ENCODE measurements at places on chromosomes 1 and 21.

DNA sequence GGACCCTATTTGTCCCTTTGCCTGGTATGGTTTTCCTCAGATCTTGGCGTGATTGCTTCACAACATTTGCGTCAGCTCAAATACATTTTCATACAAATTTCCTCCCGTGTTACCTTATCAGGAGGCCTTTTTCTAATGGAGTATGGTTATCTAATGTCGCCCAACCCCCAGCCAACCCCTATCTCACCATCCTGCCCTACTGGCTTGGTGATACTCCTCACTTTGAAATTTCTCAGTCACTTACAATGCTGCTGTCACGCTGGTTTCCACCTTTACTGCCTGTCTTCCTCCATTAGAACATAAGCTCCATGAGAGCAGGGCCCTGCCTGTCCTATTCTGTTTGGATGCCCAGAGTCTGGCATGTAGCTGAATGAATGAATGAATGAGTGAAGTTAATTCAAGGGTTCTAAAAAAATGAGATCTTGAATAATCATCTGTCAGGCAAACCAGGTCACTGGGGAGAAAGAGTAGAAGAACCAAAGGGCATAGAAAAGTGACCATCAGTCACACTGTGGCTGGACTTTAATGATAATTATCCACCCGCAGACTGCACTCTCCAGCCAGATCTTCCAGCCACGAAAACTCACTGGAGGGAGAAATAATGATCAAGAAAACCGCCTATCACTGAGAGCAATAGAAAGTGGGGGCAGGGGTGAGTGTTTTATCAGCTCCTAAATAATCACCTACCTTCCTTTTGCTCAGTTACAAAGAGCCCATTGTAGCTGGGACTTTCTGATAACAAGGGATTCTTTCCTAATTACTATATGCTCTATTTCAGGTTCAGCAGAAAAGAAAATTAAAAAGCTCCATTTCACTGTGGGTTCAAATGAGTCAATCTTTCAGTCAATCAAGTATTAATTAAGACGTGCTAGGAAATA, 21.3 kb downstream of the KIAA0040 start:
- H3K4me1 ChIP-seq, result peaks cover 26% of the 10 kb centered on the region
- H3K4me3 ChIP-seq, result no peak overlapping the region
- no peaks in the 10 kb centered on the region for H3K27me3 ChIP-seq
- DNase-seq, result no peak
- peaks cover 33% of the 10 kb centered on the region for H3K36me3 ChIP-seq

DNA sequence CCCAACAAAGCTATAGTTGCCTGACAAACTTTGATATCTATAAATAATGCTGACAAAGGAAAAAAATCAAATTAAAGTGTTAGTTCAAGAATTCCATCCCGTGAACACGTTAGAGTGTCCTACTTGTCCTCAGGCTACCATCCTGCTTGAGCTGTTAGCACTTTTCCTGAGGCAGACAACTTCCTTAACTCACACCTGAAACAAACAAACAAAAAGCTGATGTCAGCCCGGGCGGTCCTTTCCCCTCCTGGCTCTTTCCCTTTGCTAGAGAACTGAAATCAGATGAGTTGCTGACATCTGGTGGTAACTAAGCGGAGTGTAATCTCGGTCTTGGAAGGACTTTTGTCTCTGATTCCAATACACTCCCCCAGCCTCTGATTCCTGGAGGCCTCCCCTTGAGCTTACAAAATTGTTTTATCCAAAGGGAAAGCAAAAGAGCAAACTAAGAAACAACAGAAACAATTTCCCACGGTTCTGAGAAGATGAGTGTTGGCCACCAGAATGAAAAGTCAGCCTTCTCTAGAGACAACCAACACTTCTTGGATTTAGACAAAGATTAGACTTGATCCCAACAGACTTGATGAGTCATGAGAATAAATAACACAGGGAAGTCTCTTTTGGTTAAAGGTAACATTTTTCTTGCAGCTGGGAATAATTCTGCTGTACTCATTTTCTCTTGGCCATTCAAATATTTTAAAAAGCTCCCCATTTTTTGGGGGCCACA, 135.4 kb downstream of the PROX1 start:
- DNase-seq, result no peak
- no peaks in the 10 kb centered on the region for H3K27me3 ChIP-seq
- no peaks in the 10 kb centered on the region for H3K36me3 ChIP-seq
- no peak overlapping the region for H3K27ac ChIP-seq

DNA sequence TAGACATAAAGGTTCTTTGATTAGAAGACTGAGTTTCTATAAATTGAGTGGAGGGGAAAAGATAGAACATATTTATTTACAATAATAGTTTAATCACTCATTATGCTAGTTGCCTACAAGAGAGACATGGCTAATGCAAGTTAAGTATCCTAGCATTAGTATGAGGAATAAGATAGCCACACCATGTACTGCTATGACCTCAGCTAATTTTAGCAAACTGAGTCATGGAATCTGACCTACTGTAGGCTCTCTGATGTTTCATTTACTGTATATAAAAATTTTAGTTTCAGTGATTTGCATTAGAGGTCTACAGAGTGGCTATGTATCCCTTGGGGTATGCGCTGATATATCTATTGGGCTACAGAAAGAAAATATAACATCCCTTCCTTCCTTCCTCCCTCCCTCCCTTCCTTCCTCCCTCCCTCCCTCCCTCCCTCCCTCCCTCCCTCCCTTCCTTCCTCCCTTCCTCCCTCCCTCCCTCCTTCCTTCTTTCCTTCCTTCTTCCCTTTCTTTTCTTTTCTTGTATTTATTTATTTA, 5.8 kb downstream of the AGL start:
- no peak for DNase-seq
- H3K27ac ChIP-seq, result no peak overlapping the region
- H3K4me3 ChIP-seq, result no peak overlapping the region

GRCh38 chr1:205575294-205575885, 56.4 kb downstream of the ELK4 start:
- no peaks in the 10 kb centered on the region for H3K27me3 ChIP-seq
- H3K27ac ChIP-seq, result no peak overlapping the region
- no peaks in the 10 kb centered on the region for H3K36me3 ChIP-seq
- H3K4me1 ChIP-seq, result no peaks in the 10 kb centered on the region

GRCh38 chr1:15352128-15352957, 57.3 kb upstream of the EFHD2 start:
- no peaks in the 10 kb centered on the region for H3K36me3 ChIP-seq
- peaks cover 6% of the 10 kb centered on the region for H3K4me1 ChIP-seq
- no peak for DNase-seq
- H3K27me3 ChIP-seq, result no peaks in the 10 kb centered on the region
- H3K4me3 ChIP-seq, result no peak overlapping the region

- H3K4me3 ChIP-seq, result peak overlapping the region; percentile 88
- H3K4me1 ChIP-seq, result peaks cover 24% of the 10 kb centered on the region
- H3K27me3 ChIP-seq, result no peaks in the 10 kb centered on the region
- peaks cover 21% of the 10 kb centered on the region for H3K36me3 ChIP-seq
- H3K27ac ChIP-seq, result peak overlapping the region; percentile 94
Measured at GRCh38 chr1:27960762-27961645, 1.2 kb downstream of the XKR8 start.

DNA sequence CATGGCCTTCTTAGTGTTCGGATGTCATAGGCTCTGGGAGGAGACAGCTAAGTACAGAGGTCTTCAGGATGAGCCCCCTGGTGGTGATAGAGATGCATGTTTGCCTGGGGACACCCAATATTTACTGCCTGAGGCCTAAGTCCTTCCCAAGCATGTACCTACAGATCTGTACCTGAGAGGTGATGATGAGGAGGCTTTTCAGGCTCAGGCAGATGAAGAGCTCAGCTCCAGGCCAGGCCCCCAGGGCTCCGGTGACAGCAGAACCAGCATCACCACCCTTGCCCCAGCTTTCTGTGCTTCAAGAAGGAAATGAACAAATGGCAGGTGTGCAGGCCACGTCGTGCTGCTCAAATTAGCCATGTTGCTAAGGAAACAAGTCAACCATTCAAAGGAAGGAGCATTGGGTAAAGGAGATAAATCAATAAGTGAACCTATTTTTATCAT, 21.1 kb downstream of the CACNA1E start:
- DNase-seq, result no peak
- H3K4me3 ChIP-seq, result no peak overlapping the region
- H3K4me1 ChIP-seq, result peaks cover 4% of the 10 kb centered on the region
- H3K27ac ChIP-seq, result no peak overlapping the region
- no peaks in the 10 kb centered on the region for H3K36me3 ChIP-seq

DNA sequence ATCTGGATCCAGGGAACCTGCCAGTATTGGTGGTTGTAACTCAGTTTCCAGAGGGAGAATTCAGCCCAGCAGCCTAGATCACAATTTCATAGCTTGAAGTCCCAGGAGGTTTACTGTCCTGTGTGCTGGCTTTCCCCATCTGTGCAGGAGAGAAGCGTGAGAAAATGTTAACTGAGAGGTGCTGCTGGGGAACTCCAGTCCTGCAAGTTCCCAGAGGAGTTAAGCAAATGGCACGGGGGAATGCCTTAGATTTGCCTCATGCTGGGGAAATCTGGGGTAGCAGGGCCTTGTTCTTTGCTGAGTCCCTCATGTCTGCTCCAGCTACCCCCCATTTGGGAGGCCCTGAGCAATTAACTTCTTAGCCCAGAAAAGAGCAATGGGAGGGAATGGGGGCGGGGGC, 25.1 kb upstream of the SLAMF6 start:
- H3K4me1 ChIP-seq, result no peaks in the 10 kb centered on the region
- no peak overlapping the region for H3K27ac ChIP-seq
- no peak for DNase-seq
- H3K27me3 ChIP-seq, result no peaks in the 10 kb centered on the region

- H3K36me3 ChIP-seq, result no peaks in the 10 kb centered on the region
- no peaks in the 10 kb centered on the region for H3K4me1 ChIP-seq
Measured at GRCh38 chr1:222329493-222330045, 218.3 kb downstream of the HHIPL2 start.

DNA sequence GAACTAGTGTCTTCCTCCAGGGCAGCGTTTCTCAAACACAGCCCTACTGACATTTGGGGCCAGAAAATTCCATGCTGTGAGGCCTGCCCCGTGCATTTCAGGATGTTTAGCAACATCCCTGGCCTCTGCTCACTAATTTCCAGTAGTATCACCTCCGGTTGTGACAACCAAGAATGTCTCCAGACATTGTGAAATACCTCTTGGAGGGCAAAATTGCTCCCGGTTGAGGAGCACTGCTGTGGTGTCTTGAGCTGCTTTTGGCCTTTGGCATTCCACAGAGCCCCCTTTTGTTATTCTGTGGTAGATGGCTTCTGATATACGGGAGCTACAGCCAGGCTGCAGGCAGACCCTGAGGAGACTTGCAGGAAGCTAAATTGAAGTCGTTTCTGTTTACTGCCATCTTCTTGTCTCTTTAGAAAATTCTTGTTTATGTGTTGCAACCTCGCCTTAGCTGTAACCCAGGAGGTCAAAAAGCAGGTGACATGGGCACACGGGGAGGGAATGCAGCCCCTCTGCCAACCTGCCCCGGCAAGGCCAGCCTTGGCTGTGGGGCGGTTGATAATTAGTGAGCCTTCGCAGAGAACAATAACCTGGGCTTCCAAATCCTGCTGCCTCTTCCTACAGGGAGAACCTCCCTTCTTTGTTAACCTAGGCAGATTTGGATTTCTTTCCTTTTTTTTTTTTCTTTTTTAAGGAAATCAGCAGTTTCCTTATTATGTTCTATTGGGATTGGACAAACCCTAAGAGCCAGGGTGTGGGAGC, 74.7 kb upstream of the AKT3 start:
- no peak overlapping the region for H3K27ac ChIP-seq
- no peaks in the 10 kb centered on the region for H3K27me3 ChIP-seq
- no peak overlapping the region for H3K4me3 ChIP-seq
- H3K36me3 ChIP-seq, result no peaks in the 10 kb centered on the region
- H3K4me1 ChIP-seq, result no peaks in the 10 kb centered on the region

GRCh38 chr1:76786222-76786621, 81.1 kb upstream of the ST6GALNAC5 start:
- H3K27ac ChIP-seq, result no peak overlapping the region
- no peaks in the 10 kb centered on the region for H3K4me1 ChIP-seq
- H3K36me3 ChIP-seq, result no peaks in the 10 kb centered on the region
- H3K4me3 ChIP-seq, result no peak overlapping the region

DNA sequence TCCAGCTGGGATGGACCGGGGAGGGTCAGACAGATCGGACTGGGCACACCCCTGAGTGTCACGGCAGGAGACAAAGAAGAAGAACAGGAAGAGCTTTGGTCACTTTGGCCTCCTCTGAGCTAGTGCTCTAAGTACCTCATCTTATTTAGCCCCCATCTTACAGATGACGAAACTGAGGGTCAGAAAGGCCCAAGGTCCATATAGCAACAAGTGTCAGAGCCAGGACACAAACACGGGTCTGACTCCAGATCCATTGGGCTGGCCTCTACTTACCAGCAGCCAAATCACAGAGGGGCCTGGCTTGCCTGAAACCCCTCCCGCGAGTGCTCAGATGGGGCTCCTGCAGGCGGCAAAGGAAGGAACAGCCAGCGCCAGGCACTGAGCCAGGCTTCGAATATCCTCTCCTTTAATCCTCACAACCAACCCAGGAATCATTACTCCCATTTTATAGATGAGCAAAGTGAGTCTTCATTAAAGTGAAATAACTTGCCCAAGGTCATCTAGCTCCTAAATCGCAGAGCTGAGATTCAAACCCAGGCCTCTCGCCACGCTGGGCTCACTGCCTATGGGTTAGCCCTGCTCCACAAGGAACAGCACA, 25.7 kb upstream of the SELENON start:
- peaks cover 21% of the 10 kb centered on the region for H3K4me1 ChIP-seq
- peaks cover 11% of the 10 kb centered on the region for H3K36me3 ChIP-seq
- H3K27ac ChIP-seq, result no peak overlapping the region

DNA sequence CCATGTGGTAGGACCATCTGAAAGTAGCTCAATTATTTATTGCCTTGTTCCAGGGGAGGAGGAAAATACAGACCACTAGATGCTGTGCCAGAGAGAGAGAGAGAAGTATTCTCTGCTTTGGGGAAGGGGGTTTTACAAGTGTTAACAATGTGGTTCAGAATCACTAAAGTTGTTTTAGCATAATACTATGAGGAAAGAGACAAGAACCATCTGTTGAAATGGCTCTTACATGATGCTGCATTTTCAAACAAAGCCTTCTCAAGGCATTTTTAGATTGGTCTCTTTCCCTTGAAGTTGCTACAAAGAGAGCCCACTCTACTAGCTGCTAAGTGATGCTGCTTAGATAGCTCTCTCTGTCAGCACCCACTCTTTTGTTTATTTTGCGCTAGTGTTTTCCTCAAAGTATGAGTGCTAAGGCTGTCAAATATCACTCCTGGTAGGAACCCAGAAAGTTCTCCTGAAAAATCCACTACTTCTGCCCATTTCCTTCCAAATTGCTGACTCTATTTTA, 255.1 kb downstream of the NFIA start:
- peaks cover 15% of the 10 kb centered on the region for H3K4me1 ChIP-seq
- peak overlapping the region; percentile 27 for H3K4me3 ChIP-seq
- H3K27me3 ChIP-seq, result no peaks in the 10 kb centered on the region
- no peaks in the 10 kb centered on the region for H3K36me3 ChIP-seq
- H3K27ac ChIP-seq, result peak overlapping the region; percentile 83
